ENCODE measurements at places on chromosomes 7 and 10.
A peak's percentile ranks its signal among the peaks of the same experiment; 100 is the strongest.

- DNase-seq, result no peak
Observed at GRCh38 chr7:92404170-92404614, 43.1 kb upstream of the GATAD1 start.

DNA sequence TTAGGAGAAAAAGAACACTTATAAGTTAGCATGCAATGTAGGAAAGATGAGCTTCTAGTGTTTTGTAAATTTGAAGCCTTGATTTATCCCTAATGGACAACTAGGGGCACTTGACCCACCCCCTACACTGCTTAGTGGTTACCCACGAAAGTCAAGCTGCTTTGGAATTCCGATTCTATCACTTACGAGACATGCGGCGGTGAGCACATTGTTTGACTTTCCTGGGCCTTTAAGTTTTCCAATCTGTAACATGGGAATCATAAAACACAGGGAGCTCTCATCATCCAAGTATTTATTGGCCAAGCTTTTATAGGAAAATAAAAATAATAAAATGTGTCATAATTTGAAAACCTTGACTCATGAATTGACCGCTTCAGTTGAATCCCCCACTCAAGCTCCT is 78.7 kb upstream of the PDK4 start:
- DNase-seq, result no peak

DNA sequence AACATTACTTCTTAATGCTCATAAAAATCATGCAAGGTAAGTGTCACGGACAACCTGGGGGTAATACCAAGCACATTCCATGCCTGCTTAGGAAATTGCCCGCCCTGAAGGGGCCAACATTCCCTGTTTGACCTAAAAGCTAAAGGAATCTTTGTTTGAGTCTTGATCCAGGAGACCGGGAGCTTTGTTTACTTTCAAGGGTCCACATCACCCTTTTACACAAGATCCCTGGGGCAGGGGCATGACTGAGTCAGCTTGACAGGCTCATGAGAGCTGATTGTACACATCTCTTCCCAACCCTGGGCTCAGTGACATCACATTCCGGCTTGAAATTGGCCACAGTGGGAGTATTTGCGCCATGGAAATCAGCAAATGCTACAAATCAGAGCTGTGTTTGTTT is 248.1 kb upstream of the HABP2 start:
- DNase-seq, result no peak

DNA sequence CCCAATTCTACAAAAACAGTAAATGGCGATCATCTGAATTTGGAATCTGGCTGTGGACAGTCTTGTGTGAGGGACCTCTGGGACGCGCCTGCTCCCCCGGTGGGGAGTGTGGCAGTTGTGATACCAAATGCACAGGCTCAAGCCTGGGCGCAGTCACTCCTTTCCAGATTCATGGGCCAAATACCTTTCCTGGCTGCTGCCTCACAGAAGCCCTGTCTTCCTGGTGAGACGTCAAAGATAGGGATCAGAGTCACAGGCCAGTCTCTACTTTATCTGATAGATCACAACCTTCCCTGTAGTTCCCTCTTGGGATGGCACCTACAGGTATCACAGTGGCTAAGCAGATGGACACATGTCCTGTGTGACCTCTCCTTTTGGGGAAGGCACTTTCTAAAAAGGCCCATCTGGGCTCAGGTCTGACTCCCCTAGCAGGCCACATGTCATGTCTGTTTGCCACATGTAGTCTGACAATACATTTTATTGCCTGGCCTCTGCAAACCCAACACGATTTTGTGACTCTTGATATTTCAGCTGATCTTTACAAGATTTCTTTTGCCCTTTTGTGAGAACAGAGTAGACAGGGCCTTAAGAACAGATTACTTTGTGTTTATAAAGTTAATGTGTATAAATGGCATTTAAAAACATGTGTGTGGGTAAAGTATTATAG is 150.1 kb downstream of the SNX10 start:
- DNase-seq, result no peak

GRCh38 chr7:34622771-34623250 is 35.2 kb upstream of the NPSR1 start:
- no peak for DNase-seq

DNA sequence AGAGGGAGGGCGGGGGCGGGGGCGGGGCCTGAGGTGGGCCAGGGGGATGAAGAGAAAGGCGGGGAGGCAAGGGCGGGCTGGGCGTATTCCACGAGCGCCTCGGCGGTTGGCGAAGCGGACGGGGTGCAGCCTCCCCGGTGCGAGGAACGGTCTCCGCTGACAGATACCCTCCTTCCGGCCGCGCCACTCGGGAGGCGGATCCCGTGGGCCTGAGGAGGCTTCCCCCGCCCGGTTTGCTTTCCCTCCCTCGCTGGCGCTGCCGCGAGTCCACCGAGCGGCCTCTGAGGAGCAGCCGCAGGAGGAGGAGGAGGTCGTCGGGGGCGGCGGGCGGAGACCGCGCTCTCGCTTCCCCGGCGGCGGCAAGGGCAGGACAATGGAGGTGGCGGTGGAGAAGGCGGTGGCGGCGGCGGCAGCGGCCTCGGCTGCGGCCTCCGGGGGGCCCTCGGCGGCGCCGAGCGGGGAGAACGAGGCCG is at the start of gene TRIM24:
Gene TRIM24, plus strand, starts transcription at position 84 of the 473 bp plus-strand sequence. Its CDS starts 290 bp downstream, at position 374.
- DNase-seq, result peak; percentile 96
